Choroid plexus epithelial cell (primary cell): ENCODE measurements at places on chromosomes 3 and 15.

- peak; percentile 3 for DNase-seq
Measured at GRCh38 chr3:181264486-181264885, 274.9 kb upstream of the DNAJC19 start.

DNA sequence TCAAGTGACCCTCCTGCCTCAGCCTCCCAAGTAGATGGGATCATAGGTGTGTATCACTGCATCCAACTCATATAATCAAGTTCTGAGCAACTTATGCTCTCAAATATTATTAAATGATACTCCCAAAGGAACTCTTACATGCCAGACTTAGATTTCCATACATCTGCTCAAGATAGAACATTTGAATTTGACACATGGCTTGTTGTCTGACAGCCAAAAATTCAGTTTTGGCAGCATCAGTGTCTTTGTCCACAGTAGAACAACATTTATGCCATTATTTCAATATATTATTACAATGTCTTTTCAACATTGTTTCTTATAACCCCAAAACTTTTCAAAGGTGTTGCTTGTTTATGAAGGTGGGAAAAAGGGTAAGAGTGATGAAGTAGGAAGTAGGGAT lies 116.2 kb downstream of the SUCNR1 start:
- no peak for DNase-seq

DNA sequence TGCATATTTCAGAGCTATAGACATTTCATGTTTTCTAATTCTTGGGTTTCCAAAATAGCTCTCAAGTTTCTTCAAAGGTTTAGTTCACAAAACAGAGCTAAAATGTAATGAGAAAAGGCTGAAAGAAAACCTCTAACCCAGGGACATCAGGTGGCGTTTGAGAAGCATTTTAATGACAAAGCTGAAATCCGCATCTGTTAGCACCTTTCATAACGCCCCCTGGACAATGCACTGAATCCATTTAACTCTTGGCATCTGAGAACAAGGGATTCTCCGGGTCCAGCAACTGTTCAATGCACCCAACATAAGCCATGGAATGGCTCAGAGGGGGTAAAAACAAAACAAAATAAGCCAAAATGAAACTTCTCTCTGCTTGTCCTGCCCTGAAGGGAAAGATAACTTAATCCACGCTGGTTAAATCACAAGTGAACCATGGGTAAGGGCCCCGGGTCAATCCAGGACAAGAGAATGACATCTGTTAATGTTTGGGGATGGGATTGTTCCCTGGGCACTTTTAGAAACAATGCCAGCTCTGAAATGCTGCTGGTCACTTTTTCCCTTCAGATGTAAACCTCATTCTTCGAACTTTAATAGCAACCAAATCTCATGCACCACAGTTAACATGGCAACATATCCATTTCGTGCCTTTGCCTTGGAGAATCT lies 466.2 kb upstream of the ADAMTS9 start:
- peak; percentile 9 for DNase-seq

DNA sequence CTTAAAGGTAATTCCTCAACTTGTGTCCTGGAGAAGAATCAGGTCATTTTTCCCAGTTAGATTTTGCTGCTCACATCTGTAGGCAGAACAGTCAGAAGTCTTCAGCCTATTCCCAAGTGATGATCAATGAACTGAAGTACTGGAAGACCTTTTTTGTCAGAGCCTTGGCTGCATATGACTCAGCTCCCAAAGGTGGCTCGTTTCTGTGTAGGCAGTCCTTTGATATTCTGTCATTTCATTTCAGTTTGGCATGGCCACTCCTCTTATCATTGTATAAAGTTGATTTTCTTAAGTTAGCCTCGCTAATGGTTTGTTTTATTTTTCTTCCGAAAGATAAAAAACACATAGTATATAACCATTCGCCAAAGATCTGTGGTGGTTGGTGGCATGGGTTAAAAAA lies 90.7 kb downstream of the KLHL25 start:
- DNase-seq: no peak

GRCh38 chr3:42892169-42892568 lies 13.8 kb upstream of the ZNF662 start:
- no peak for DNase-seq

GRCh38 chr3:138513090-138513843 lies 78.9 kb downstream of the ESYT3 start:
- no peak for DNase-seq

GRCh38 chr3:67540198-67540894 lies 114.1 kb downstream of the SUCLG2 start:
- no peak for DNase-seq
